SW 1271 (cell line): ENCODE measurements at places on chromosomes 11 and 22.

DNA sequence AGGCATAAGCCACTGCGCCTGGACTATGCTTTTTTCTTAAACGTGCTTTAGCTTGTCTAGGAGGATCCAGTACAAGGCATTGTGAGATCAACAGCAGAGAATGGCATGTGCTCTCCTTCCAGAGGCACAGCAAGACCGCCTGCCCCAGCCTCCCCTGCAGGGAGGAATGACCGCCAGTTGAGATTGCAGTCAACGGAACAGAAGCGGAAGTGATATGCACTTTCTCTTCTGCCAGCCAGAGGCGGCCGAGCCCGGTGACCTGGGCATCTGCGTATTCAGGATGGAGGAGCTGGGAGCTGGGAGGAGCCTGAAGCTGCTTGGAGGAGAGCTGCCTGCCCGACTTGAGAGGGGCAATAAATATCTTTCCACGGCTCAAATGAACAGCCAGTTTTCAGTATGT lies 243.0 kb downstream of the CTTN start:
- no peak for DNase-seq

DNA sequence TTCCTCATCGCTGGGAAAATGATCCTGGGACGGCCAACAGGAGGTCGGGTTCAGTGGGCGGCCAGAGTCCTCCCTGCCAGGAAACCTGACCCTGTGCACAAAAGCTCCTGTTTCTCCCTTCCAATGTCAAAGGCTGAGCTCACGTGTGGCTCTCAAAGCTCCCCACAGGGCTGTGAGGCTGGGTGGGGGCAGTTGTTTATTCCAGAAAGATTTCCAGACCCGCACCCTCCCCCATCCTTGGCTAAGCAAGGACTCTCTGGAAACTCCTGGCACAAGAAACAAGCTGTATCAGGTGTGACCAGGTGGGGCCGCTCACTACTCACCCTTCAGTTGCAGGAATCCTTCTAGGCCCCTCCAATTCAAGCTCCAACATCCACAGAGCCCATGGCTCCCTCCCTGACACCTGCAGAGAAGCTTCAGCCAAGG lies 131.9 kb downstream of the SHANK2 start:
- DNase-seq, result peak; percentile 10

DNA sequence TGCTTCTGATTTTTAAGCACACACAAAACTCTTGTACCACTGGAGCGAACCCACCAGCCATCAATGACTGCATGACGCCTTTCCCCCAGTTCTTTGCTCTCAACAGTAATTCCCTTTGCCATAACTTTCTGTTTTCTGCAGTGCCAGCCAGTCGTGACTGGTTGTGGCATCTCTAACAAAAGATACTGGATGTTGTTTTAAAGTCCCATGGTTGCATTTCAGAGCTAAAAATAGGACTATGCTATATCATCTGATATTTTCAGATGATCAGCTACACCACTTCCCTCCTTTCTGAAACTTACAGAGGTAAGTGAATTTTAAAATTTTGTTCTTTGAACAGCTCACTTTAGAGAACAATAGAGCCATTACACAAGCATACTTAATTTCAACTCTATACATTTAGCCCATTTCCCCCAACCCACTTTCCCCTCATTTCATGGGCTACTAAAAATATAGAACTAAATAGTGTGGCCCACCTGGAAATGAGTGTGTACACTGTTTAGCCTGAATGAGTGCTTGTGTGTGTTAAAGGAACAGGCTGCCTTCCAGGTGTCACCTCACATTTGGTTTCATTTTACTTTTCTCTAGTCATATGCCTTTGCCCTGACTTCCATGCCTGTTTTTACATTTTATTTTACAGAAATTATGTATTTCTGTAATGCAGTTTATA lies 136.9 kb upstream of the ZC3H12C start:
- DNase-seq, result no peak

GRCh38 chr11:106101370-106101769 lies 23.9 kb downstream of the AASDHPPT start:
- no peak for DNase-seq

GRCh38 chr11:128488471-128488870 lies 98.9 kb downstream of the ETS1 start:
- DNase-seq, result peak; percentile 24

GRCh38 chr11:12755510-12756453 lies 81.6 kb downstream of the TEAD1 start:
- no peak for DNase-seq

- peak; percentile 39 for DNase-seq
Observed at GRCh38 chr11:73759610-73760134, 1.2 kb downstream of the RAB6A start.
